ENCODE measurements at places on chromosomes 12 and 14.

GRCh38 chr12:93922583-93923006 is 225.8 kb upstream of the PLXNC1 start:
- no peak for DNase-seq

- no peak for DNase-seq
Measured at GRCh38 chr14:37545174-37545573, 49.9 kb downstream of the FOXA1 start.

GRCh38 chr14:58821421-58821820 is 183.7 kb downstream of the DACT1 start:
- no peak for DNase-seq

DNA sequence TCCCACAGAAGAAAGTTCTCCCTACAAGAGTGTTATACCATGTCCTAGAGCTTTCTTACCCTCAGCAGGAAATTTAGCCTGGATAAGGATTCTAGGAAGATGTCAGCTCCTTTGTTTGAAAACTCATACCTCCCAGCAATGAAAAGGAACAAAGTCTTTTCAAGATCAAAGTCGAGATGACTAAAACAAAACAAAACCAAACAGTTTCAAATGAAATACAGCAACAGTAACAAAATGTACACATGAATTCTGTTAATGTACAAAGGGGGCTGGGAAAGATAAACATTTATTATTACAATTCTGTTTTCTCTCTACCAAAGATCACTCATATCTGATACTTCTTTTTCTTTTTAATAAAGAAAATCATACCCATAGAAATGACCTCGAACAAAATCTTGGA is 36.8 kb downstream of the SPX start:
- DNase-seq, result no peak

GRCh38 chr14:65312859-65313258 is 99.7 kb upstream of the FUT8 start:
- no peak for DNase-seq

DNA sequence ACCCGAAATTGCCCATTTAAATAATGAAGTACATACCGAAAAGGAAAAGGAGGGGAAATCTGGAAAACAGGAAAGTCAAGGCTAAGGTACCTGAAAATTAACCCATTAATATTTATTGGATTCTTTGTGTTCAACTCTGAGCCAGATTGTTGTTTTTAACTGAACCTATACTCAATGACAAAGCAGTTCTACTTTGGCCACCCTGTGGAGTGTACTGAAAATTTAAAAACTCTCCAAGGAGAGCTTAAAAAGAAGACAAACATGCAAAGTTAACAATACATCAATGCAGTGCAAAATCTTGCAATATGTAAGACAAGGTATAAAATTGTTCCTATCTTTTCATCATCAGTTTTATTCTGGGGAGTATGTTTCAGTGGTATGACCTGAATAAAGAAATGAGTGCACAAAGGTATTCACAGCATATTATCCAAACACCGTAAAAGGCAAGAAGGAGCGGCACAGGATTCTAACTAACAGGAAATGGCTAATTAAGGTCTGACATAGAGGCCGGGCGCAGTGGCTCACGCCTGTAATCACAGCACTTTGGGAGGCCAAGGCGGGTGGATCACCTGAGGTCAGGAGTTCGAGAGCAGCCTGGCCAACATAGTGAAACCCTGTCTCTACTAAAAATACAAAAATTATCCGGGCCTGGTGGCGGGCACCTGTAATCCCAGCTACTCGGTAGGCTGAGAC is 1.7 kb downstream of the USP44 start:
- DNase-seq, result no peak

DNA sequence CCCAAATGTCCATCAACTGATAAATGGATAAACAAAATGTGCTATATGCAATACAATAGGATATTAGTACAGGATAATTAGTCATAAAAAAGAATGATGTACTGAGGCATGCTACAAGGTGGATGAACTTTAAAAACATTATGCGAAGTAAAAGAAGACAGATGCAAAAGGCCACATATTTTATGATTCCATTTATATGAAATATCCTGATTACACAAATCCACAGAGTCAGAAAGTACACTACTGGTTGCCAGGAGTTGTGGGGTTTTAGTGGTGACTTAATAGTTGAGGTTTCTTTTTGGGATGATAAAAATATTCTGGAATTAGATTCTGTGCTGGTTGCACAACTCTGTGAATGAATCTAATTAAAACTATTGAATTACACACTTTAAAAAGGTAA is 12.6 kb downstream of the TRIM9 start:
- no peak for DNase-seq

DNA sequence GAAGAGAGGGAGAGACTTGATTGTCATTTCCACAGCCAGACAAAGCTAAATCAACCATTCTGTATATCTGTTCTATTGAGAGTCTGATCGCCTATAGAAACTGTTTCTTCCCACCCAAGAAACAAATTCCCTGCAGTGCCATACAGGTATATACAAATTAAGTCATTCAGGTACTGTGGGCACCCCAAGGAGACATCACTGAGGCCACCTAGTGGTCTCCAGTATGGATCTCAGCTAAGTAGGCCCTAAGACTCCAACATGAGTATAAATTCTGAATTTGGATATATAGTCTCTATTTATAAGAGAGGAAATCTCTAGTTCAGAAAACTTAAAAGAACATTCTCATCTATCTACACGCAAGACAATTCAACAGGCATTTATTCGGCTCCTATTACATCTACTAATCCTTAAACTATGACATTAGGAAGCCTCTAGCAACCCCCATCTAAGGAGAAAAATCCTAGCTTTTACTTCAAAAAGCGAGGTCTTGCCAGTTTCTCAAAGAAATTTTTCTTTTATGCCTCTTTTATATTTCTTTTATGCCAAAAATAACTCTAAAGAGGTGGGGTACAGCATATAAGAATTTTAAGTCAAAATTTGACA is 62.6 kb downstream of the DCAF5 start:
- DNase-seq, result no peak

DNA sequence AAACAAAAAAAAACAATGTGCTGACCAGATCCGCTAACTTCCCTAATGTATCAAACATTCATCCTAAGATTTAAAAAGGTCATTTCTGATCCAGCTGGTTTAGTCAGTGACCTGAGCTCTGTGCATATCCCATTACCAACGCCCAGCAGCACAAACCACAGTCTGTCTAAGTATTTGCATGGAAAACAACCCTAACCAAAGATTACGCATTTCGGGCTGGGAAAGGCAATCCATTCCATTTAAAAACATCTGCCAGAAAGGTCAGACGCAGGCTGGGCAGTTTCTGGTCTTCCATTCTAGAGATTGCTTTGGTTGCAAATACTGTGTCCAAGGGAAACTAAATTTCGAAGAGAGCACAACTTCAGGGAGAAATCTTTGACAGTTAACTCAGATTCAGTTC is 234.9 kb downstream of the FLRT2 start:
- no peak for DNase-seq

DNA sequence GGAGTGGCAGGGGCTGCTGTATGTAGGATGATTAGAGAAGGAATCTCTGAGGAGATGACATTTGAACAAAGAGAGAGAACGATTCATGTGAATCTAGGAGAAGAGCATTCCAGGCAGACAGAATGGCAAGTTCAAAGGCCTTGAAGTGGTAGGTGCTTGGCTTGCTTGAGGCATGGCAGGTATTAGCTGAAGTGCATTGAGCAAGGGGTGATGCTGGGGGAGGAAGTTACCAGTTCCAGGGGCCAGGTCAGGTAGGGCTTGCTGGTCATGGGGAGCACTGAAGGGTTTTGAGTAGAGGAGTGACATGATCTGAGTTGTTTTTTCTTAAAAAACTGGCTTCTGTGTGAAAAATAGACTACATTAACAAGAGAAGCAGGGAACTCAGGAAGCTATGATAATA is 71.8 kb downstream of the SPATS2 start:
- no peak for DNase-seq

Data from NCI-H1694 treated with DMSO at 0.1 percent for 48 hours (cell line).